Cortex of kidney (tissue), 1 donor: ENCODE measurements at places on chromosomes 1 and 21.

DNA sequence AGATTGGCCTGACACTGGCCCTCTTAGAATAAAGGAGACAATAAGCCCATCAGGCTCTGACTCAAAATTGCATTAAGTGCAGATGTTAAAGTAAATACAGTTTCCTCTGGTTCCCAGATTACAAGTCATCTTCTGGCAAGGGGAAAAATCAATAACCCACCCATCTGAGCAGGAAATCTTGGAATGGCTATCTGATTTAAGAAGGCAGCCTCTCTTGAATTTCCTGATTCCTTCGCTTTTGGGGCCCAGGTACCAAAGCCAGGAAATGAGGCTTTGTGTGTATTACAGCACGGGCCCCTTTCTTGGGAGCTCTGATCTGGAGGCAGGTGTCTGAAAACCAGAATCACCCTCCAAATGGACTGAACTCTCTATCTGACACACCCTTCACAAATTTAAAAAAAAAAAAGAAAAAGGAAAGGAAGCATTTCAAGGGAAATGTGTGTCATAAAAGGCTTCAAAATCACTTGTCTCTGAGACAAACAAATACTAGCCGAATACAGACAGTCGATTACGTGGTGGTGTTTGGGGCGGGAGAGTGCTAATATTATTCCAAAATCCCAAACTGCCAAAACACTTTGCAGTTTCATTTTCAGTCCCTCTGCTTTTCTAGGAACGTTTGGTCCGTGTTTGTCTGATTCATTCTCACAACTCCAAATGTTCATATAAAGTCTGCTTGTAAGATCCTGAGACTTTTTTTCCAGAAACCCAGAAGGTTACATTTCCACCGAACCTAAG, 240.9 kb upstream of the CAMK1G start:
- DNase-seq: no peak

GRCh38 chr21:28900481-28900880, 92.2 kb downstream of the LTN1 start:
- DNase-seq: no peak

DNA sequence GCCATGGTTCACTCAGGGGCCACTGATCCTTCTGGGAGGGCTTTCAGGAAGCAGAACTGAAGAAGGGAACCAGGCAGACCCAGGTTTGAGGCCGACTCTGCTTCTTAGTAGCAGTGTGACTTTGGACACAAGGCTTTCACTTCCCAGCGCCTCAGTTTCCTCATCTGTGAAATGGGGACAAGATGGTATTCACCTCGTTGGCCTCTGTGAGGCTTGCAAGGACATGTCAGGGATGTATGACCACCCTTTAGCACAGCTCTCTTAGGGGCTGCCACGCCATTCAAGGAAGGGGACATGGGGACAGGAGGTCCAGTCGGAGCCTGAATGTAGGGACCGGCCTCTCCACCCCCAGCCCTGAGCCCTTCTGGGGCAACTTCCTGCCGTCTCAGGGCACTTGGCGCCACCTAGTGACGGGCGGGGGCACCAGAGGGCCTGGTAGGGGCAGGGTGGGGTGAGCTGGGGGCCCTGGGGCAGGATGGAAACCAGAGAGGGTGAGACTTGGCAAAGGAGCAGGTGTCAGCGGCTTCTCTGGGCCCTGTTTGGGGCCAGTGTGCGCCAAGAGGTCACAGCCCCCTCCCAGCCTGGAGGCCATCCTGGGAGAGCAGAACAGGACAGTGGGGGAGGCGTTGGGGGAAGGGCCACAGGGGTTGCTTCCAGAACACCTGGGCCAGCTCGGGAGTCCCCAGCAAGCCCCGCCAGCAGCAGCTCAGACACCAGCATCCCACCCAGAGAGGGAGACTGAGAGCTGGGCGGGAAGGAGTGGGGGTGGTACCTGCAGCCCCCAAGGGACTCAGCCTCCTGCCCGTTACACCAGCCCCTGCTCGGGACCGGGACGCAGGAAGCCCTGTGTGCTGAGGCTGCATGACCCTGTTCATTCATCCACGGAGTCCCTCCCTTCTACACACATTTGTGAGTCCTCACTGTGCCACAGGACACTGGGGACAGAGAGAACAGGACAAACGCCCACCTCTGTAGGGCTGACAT, 102.5 kb upstream of the TARDBP start:
- no peak for DNase-seq

DNA sequence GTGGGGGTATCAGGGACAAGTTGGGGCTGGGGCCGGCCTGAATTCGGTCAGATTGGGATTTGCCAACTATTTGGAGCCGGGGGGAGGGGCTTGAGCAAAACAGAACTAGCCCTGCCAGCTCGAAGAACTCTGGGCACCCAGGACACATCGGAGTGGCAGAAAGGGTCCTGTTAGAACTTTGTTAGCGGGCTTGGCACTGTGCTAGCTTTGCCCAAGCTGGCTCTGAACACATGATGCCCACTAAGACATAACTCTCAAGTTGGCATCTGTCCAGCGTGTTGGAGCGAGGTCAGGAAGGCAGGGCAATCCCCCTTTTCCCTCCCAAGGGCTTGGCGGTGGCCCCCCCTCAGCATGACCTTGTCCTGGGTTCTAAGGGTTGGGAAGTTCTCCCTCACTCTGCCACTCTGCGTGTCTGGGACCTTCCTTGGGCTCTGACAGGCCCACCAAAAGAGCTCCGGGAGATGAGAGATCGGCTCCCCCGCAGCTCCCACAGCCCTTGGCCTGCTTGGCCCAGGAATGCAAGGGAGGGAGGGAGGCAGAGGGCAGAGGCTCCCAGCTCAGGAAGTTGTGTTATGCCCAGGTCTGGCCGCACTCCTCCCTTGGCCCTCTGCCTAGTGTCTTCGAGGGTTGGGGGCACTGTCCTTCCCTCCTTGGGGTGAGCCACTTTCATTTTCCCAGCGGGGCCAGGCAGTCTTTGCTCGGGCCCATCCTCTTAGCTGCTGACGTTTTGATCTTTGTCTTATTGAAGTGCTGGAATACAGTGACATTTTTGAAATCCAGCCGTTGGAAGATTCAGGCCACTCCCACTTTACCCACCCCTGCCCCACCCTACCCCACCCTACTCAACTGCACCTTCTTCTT, 1.2 kb downstream of the LMNA start:
- DNase-seq: no peak

DNA sequence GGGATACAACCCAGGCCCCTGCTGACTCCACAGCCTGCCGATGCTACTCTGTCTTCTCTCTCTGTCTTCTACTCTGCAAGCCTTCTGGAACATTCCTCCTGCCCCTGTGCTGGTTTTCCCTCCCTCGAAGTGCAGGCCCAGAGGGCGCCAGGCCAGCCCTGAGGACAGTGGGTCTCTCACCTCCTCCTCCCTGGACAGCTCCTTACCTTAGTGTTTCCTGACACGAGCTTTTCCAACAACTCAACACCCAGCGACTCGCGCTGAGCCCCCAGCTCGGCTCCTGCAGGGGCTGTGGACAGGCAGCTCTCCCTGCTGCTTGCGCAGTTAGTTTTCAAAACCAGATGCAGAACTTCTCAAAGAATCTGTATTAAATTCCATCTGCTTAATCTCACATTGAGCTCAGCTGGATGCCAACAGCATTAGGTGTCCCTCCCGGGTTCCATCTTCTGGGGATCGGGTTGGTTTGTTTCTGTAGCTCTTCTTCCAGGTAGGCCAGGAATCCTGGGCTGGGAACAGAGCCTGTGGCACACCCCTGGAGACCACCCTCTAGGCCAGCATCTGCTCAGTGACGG, 54.2 kb downstream of the PTPRU start:
- no peak for DNase-seq
